ENCODE measurements at places on chromosomes 2 and 18.

GRCh38 chr18:32701313-32701712 is 71.5 kb downstream of the KLHL14 start:
- no peaks in the 10 kb centered on the region for H3K36me3 ChIP-seq
- no peak overlapping the region for H3K4me3 ChIP-seq
- DNase-seq, result no peak
- H3K4me1 ChIP-seq, result no peaks in the 10 kb centered on the region

DNA sequence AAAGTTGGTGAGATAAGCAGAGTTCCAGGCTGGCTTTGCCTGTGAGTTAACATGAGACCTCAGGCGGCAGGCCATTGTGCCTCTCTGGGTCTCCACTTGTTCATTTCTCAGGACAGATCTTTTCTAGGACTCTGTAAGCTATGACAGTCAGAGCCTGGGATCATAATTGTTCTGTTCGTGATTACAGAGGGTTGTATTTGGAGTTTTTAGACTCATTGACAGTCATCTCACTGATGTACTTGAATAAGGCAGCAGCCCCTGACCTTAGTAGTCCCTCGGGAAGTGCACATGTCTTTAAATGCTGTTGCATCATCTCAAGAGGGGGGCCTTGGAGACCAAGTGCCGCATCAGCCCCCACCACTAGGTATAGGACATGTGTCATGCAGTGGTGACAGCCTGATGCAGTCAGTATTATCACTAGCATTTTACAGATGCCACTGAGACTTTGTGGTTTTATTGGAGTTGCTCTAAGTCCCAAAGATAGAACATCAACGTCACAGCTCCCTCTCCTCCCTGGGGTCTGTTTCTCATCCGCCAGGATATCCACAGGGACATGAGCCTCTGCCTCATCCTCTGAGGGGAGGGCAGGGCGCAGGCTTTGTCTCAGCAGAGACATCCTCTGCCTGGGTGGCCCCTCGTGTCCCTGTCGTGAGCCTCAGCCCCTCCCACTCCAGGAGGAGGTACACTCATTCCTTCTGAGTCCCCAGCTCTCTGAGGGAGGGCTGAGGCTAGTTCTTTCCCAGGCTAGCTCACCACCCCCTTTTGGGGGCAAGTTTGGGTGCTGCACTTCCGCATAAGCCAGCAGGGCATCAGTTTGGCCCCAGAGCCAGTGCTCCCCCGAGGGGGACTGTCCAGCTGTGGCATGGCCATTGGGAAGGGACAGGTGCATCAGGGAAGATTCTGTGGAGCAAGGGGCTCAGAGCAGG is 14.1 kb downstream of the GLI2 start:
- H3K4me1 ChIP-seq, result no peaks in the 10 kb centered on the region
- no peak overlapping the region for H3K27ac ChIP-seq
- no peak overlapping the region for H3K4me3 ChIP-seq
- H3K36me3 ChIP-seq, result no peaks in the 10 kb centered on the region
- no peak for DNase-seq
- no peaks in the 10 kb centered on the region for H3K27me3 ChIP-seq

DNA sequence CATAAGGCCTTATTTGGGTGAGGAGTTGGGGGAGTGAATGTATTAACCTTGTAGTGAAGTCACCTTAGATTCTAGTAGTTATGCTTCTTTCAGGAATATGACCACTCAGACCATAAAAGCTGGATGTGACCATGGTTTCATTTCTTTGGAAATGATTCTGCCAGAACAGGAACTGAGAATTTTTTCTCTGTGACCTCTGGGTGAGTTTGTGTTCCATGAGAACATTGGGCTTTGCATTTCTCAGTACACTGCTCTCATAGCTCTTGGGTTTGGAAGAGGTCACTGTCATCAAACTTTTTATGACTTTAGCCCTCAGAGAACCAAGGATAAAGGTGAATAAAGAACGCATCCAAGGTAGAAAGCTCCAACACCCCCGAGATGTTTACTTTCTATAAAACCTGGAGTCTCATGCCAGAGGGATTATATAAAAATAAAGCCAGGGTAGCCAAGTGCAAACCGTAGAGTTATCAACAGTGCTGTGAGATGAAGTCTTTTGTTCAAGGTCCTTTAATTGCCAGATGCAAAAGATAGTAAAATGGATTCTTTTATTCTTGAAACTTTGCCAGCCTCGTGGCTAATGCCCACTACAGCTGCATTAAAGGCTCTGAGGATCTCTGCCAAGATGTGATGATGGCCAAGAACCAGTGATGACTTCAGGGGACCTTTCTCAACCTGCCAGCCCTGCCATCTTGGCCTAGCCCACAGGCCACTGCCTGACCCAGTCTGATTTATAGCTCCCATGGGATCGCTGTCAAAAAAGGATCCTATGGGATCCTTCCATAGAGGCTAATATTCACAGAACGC is 27.8 kb upstream of the MAT2A start:
- H3K27me3 ChIP-seq, result no peaks in the 10 kb centered on the region
- no peaks in the 10 kb centered on the region for H3K36me3 ChIP-seq
- H3K27ac ChIP-seq, result no peak overlapping the region
- H3K4me1 ChIP-seq, result peaks cover 9% of the 10 kb centered on the region

- no peaks in the 10 kb centered on the region for H3K27me3 ChIP-seq
- H3K4me1 ChIP-seq, result peaks cover 80% of the 10 kb centered on the region
- no peaks in the 10 kb centered on the region for H3K36me3 ChIP-seq
- no peak overlapping the region for H3K4me3 ChIP-seq
- no peak for DNase-seq
Observed at GRCh38 chr2:101766337-101766736, 68.8 kb downstream of the MAP4K4 start.

DNA sequence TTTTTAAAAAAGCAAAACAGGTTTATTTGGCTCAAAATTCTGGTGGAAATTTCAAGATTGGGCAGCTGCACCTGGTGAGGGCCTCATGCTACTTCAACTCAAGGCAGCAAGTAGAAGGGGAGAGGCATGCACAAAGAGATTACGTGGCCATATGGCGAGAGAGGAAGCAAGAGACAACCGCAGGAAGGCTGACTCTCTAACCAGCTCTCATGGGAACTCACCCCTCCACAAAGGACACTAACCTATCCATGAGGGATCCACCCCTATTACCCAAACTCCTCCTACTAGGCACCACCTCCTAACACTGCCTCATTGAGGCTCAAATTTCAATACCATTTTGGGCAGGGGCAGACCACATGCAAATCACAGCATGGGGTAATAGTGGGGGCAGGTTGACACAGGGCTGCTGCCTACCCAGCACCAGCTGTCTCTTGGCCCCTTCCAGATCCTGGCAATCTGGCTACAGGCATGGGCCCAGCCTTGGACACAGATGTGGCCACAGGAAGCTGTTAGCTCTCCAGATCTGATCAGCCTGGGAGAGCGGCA is 2.0 kb upstream of the CAPN10 start:
- H3K27ac ChIP-seq, result peak overlapping the region; percentile 96
- H3K27me3 ChIP-seq, result no peaks in the 10 kb centered on the region
- no peak for DNase-seq
- H3K36me3 ChIP-seq, result no peaks in the 10 kb centered on the region

GRCh38 chr2:109206569-109207146 is 77.7 kb downstream of the SH3RF3 start:
- no peaks in the 10 kb centered on the region for H3K36me3 ChIP-seq
- H3K4me3 ChIP-seq, result no peak overlapping the region
- no peaks in the 10 kb centered on the region for H3K4me1 ChIP-seq
- DNase-seq, result no peak
- no peaks in the 10 kb centered on the region for H3K27me3 ChIP-seq

DNA sequence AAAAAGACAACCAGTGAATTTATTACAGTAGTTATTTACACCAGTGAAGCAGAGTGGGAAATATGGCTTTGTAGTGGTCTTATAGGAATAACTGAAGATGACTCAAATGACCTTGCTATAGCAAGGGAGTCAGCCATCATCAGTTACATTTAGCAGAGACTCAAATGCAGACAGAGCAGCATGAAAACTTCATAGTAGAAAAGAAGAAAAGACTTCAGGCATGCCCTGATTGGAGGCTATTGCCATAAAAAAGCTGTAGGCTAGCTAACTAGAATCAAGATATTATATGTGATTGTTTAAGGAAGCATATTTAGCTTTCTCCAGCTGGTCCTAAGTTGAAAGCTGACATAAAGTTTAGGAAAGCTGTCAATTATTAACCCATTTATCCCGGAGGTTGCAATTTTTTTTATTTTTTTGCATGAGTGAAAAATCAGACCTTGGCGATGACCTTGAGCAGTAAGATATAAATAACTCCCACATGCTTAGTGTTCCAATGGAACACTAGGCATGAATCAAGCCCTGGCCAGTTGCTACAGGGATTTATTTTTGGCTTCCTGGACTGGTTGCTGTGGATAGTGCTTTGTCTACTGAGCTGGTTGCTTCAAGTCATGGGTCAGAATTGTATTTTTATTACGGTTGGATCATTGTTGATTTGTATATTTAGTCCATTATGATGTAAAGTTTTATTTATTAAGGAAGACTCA is 675.6 kb upstream of the VRK2 start:
- no peaks in the 10 kb centered on the region for H3K4me1 ChIP-seq
- no peak overlapping the region for H3K4me3 ChIP-seq
- H3K27me3 ChIP-seq, result no peaks in the 10 kb centered on the region
- H3K36me3 ChIP-seq, result no peaks in the 10 kb centered on the region
- H3K27ac ChIP-seq, result no peak overlapping the region

- peak overlapping the region; percentile 95 for H3K4me3 ChIP-seq
- H3K36me3 ChIP-seq, result peaks cover 27% of the 10 kb centered on the region
- H3K4me1 ChIP-seq, result peaks cover 35% of the 10 kb centered on the region
- H3K27ac ChIP-seq, result peak overlapping the region; percentile 100
Observed at GRCh38 chr2:231711677-231712450, 3.5 kb downstream of the PTMA start.

- no peaks in the 10 kb centered on the region for H3K27me3 ChIP-seq
- DNase-seq, result no peak
- no peak overlapping the region for H3K27ac ChIP-seq
Observed at GRCh38 chr18:46842583-46842982, 74.7 kb downstream of the PIAS2 start.

- no peak overlapping the region for H3K27ac ChIP-seq
- DNase-seq, result no peak
- H3K4me3 ChIP-seq, result no peak overlapping the region
Observed at GRCh38 chr2:128817171-128817570, 498.5 kb upstream of the HS6ST1 start.

DNA sequence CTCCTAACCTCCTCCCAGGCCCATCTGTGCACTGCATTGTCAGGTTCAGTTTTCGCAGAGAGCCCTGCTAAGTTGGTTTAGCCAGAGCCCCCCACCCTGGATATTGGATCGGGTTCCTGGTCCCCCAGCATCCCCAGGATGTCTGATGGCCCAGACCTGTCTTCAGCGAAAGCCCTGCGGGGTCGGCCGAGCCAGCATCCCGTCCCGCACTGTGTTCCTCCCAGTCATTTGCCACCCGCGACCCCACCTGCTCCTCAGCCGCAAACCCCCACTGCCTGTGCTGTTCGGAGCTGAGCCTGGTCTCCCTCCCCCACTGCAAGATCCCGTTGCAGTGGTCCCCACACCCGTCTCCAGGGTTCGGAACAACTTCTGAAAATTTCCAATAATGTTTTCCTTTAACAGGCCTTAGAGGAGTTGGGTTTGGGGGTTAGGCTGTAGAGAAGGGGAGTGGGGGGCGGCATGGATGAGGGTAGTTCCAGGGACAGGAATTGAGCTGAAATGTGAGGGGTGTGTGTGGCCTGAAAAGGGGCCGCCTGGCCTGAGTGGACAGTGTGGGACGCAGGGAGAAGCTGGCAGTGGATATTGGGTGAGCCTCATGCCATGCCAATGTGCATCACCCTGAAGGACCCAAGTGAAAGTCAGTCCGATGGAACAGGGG is 1.6 kb upstream of the COPS9 start:
- H3K36me3 ChIP-seq, result peaks cover 15% of the 10 kb centered on the region
- no peaks in the 10 kb centered on the region for H3K27me3 ChIP-seq
- no peak overlapping the region for H3K4me3 ChIP-seq
- peaks cover 12% of the 10 kb centered on the region for H3K4me1 ChIP-seq

DNA sequence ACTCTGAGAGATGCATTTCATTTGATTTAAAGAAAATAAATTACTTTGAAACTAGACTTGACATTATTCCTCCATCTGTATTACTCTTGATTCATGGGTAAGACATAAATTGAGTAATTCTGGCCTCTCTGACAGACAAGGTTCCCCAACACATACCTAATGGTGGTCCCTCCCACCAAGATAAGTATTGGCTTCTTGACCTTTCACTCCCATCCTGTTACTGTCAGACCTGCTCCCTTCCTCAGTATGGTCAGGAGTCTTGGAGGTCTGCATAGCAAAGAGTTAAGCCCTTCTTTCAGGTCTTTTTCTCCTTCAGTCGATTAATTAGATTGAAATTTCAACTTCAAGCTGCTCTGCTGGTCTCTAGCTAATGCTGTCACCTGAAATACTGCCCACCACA is 42.2 kb upstream of the ACVR1 start:
- H3K36me3 ChIP-seq, result no peaks in the 10 kb centered on the region
- no peak for DNase-seq
- H3K4me1 ChIP-seq, result no peaks in the 10 kb centered on the region
- H3K4me3 ChIP-seq, result no peak overlapping the region

GRCh38 chr18:61335684-61336555 is 2.7 kb downstream of the CDH20 start:
- no peak overlapping the region for H3K4me3 ChIP-seq
- DNase-seq, result no peak
- H3K36me3 ChIP-seq, result no peaks in the 10 kb centered on the region
